ENCODE measurements at places on chromosomes 2 and 18.

DNA sequence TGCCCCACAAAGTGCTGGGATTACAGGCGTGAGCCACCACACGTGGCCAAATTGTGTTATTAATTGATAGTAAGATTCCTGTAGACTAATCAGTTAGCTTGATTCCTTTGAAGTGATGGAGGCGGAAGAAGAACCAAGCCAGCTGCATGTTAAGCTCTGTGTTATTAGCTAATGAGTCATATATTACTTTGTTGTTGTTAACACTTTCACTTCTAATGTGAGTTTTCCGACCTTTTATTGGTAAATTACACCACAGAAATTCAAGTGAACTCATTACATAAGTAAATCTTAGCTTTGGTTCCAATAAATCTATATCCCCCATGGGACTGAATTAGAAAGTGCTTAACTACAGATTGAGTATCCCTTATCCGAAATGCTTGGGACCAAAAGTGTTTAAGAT lies 20.3 kb downstream of the CHMP1B start:
- no peak for DNase-seq

- no peak for DNase-seq
These were observed 813 bp upstream of the MEIS1 start for GRCh38 chr2:66433945-66434678.

GRCh38 chr2:182906454-182906853 lies 40.0 kb upstream of the FRZB start:
- DNase-seq, result no peak

DNA sequence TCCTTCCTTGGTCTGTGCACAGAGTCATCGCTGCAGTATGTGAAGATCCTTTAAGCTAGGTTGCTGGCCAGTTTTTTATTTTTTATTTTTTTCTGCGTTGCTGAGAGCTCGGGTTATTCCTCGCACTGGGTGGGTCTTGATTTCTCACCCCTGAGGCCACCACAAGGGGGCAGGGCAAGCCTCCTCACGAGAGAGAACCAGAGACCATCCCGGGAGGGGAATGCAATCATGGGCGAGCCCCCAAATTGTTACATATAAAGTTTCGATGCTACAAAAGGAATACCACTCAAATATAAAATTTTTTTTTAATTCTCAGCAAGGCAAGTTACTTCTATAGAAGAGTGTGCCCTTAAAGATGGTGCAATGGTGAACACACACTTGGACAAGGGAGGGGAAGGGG lies 24.9 kb downstream of the HTR2B start:
- no peak for DNase-seq

GRCh38 chr2:110993557-110994231 lies 127.0 kb upstream of the BCL2L11 start:
- no peak for DNase-seq

GRCh38 chr2:176780348-176780747 lies 432.2 kb upstream of the HNRNPA3 start:
- no peak for DNase-seq

DNA sequence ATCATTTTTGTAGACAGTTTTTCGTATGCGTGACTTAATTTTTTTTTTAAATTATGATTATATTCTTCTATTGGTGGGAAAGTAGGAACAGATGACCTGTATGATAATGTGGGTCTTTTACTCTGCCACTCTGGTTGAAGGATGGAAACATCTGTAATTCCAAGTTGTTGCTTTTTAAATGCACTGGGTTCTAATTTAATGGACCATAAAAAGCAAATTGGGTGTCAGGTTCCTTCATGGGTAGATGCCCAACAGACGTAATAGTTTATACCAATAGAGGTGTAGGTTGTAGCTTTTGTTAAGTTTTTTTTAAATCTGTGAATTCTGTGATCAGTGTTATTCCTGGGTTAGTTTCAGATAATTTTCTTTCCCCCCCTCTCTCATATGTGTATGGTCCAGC lies 117.6 kb downstream of the MAP4K4 start:
- DNase-seq, result no peak

DNA sequence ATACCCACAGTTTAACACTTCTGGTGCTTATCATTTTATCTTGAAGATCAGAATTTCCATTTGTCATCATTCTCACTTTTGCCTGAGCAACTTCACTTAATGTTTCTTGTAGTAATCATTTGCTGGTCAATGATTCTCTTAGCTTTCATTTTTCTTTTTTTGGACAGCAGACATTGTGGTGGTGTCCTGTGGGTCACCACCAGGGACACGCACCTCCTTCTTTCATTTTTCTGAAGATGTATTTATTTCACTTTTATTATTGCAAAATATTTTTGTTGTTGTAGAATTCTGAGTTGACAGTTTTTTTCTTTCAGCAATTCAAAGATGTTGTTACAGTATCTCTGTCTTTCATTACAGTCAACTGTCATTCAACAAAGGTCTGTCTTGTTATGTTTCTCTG lies 84.3 kb downstream of the FAM168B start:
- DNase-seq, result no peak

DNA sequence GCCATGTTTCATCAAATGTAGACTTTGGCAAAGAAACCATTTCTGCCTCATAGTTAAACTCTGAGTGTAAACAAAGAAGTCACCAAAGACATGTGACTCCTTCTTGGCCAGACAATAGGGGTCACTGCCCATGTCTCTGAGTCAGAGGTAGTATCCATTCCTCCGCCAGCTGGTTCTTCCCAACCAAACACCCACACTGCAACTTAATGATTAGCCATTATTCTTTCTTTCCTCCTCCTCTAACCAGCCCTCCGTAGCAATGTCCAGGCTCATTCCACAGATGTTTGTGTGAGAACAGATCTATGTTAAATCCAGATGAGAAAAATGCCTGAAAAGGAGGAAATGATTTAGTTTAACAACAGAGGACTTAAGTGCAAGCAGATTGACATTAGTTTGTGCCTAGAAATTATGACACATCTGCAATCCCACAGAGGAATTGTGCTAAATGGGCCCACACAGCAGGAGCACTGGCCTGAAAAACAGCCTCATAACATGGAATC lies 127.9 kb upstream of the SH3BP4 start:
- DNase-seq, result no peak

- no peak for DNase-seq
These were observed 83.9 kb downstream of the CERS6 start for GRCh38 chr2:168539945-168540344.

DNA sequence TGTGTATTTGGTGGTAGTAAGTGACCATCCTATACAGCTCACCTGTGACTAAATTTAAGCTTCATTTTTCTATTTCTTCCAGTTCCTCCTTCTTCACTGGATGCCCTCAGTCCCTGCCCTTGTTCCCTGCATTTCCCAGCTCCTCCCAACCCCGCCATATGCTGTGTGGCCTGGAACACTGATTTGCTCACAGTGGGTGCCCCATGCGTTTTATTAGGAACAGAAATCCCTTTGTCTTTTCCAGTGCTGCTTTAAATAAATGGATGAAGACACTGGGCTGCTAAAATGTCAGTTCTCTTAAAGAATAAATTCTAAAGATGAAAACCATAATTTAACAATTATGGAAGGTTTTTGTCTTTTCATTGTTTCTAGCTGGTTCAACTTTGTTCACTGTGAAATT lies 477.3 kb downstream of the DCDC2C start:
- no peak for DNase-seq

DNA sequence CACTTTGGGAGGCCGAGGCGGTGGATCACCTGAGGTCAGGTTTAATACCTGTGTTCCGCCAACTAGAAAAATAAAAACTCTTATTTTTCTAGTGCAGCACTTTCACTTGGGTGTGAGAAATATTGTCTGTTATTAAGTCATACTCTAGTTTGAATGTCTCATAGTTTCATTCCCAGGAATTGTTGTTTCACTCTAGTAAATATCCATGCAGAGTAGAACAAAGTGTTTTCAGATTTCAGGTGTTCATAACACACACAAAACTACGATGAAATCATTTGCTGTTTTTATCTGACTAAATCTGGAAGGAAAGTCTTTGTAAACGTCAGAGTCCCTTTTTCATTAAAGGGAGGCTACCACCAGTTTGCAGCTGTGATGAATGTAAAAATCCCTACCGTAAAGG lies 4.0 kb downstream of the FAM117B start:
- no peak for DNase-seq

GRCh38 chr2:167293172-167293781 lies 405.0 kb downstream of the XIRP2 start:
- peak; percentile 14 for DNase-seq

GRCh38 chr2:217623281-217623912 lies 379.4 kb downstream of the TNS1 start:
- DNase-seq, result no peak

GRCh38 chr2:188042412-188042811 lies 249.3 kb upstream of the GULP1 start:
- DNase-seq, result no peak

GRCh38 chr2:101806701-101807100 lies 109.2 kb downstream of the MAP4K4 start:
- no peak for DNase-seq

DNA sequence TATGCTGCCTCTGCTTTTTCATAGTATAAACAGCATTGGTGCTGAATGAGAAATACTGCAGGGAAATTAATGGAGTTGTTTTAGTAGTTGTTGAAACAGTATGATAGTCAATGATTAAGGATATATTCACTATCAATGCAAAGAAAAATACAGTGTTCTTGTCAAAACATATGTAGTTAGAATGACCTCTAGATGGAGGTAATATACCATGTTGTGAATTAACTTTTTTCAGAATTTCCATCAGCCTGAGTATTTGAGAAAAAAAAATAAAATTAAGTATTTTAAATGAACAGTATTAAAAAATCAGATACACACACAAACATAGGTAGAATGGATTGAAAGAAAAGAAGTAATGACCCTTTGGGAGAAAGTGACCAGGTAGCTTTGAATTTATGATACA lies 59.5 kb downstream of the RMDN2 start:
- no peak for DNase-seq

GRCh38 chr2:226548732-226549131 lies 250.9 kb downstream of the IRS1 start:
- DNase-seq, result no peak

GRCh38 chr18:24270358-24270936 lies 127.2 kb downstream of the OSBPL1A start:
- peak; percentile 20 for DNase-seq

DNA sequence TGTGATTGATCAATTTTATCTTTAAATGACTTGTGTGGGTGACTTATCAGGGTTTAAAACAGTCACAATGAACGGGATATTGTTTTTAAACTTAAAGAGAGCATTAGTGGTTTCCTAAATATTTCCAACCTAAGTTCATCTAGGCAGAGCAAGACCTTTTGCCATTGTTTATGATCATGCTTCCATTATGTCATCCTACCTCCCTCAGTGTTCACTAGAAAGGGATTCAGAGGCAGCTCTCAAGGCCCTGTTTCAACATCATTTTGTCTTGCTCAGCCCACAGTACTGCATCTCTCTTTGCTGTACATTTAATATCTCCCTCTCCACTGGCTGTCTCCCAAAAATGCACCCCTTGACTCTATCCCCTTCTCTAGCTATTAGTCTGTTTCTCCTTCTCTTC lies 21.5 kb upstream of the PELI1 start:
- no peak for DNase-seq

GRCh38 chr2:102238039-102238756 lies 51.4 kb downstream of the IL1RL2 start:
- no peak for DNase-seq

GRCh38 chr2:53075760-53076159 lies 691.8 kb upstream of the CHAC2 start:
- no peak for DNase-seq

DNA sequence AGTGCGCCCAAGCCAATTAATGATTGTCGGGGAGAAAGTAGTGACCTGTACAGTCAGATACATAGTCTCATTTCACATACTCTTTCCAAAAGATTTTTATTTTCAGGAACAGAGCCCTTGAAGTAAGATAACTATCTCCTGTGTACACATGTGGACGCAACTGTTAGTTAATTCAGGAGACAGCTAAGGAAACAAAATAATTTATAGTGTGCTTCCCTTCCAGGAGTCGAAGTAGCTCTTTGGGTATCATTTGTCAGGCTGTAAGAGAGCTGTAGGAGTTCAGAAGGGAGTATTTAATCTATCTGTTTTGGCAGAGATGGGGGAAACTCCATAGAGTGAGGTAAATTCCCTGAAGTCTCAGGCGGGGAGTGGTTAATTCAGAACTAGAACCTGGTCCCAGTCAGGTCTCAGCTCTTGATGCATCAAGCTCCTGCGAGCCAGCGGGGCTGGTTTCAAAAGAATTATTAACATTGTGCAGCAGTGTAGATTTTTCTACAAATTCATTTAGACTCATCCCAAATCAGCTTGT lies 63.0 kb downstream of the MAPK4 start:
- no peak for DNase-seq

Data from caudate nucleus (tissue), 63 donors.